ENCODE measurements at places on chromosomes 5 and 9.

- no peak for DNase-seq
Measured at GRCh38 chr5:93226202-93226735, 354.8 kb downstream of the NR2F1-AS1 start.

DNA sequence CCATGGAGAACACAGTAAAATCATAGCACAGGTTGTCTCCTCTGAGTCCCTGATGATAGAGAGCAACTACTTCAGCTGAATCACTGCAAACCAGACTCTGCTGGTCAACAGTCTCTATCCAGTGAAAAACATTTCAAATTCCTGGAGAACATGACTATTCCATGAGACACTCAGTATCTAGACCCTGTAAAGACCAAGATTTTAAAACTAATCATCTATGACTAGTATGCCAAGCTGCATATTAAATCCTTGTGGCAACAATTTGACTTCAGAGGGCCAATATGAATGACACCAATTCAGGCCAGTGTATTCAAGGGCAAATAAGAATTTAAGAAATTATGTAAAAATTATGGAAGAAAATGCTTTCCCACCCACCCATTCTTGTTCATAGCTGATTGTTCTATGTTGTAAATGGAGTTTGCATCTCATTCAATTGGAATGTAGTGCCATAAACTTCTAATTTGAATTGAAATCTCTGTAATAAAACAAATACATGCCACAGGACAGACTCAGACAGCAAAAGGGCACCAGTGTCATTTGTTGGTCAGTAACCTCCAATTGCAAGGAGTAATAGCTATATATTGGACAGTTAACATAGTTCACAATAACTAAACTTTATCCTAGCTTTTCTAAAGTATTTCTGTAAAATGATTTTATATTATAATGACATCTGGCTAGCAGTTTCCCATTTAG lies 80.1 kb upstream of the LPAR1 start:
- DNase-seq, result no peak

GRCh38 chr5:160023007-160023907 lies 14.3 kb downstream of the TTC1 start:
- DNase-seq, result peak; percentile 41

GRCh38 chr9:120925535-120926396 lies 830 bp downstream of the TRAF1 start:
- peak; percentile 86 for DNase-seq

- DNase-seq, result no peak
Measured at GRCh38 chr9:71767776-71768321, 464 bp downstream of the CEMIP2 start.

- DNase-seq, result no peak
Measured at GRCh38 chr9:113998525-113999255, 79.4 kb downstream of the AMBP start.

GRCh38 chr9:100131216-100131615 lies 32.2 kb downstream of the INVS start:
- DNase-seq, result no peak

DNA sequence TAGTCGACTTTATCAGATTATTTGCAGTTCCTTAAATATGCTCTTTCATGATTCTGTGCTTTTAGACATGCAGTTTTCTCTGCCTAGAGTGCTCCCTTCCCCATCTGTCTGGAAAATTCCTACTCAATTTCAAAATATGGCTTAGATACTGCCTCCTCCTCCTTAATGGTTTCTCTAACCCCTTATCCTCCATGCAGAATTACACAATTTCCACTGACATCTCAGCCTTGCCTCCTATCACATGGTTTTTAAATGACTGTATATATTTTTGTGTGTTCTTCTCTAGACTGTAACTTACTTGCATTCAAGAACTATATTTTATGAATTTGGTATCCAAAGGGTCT lies 85.2 kb downstream of the SLC44A1 start:
- DNase-seq, result no peak

DNA sequence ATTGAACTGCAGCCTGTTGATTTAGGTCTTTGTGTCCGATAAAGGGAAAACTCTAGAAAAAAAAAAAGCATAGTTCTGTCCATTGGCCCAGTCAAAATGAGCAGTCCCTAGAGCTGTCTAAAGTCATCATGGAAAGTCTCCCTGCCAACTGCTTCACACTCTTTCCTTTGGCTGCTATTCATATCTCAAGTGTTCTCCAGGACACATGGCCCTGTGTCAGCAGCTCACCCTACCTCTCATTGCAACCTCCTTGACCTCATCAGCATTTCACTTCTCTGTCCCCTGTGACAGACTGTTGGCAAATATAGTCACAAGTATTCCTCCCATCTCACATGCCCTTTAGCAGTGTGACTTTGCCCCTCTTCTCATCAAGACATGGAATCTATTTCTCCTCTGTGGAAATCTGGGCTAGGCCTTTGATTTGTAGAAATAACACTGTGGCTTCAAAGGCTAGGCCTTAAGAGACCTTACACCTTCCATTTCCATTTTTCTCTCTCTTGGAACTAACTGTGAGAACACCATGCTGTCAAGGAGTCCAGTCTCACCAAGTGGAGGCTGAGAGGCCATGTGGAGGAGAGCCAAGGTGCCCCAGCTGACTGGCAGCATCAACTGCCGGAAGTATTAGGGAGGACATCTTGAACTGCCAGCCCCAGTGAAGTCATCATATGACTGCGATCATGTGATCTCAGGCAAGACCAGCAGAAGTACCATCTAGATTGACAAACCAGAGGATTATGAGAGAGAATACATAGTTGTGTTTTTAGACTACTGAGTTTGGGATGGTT lies 149.4 kb upstream of the TARS1 start:
- DNase-seq, result peak; percentile 72

DNA sequence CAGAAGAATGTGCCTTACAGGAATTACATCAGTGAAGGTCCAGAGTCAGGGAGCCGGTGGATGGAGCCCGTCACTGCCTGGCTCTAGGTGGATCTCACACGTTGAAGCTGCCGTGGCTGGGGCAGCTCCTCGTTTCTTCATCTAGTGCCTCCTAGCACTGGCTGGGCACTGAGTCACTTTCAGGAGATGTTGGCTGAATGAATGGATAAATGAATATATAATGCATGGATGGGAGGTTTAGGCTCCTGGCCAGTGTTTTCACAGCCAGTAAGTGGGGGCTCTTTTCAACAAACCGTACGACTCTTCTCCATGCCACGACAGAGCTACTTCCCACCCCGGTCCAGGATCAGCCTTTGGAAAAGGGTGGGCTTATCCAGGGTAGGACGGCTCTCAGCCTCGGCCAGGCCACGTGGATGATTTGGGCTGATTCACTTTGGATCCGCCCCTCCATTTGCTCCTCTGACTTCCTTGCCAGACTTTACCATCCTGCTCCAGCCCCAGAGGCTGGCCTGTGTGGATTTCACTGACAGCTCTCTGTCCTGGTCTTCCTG lies 1.3 kb upstream of the SH3PXD2B start:
- peak; percentile 83 for DNase-seq

DNA sequence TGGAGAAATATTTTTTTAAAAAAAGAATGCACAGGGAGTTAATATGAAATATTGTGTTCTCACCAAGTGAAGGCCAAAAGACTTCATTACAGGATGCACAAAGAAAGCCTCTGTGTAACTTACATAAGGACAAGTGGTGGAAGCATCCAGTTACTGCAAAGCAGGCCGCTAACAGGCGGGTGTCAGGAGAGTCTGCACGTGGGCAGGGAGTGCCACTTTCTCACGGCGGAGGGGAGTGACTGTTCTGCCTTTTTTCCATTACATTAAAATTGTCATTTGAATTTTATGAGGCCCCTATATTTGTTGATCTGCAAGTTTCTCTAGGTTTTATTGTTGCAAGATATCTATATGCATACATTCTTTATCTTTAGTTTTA lies 28.1 kb upstream of the SPATA31E1 start:
- no peak for DNase-seq

GRCh38 chr9:83132768-83133167 lies 69.8 kb upstream of the RASEF start:
- DNase-seq, result no peak

DNA sequence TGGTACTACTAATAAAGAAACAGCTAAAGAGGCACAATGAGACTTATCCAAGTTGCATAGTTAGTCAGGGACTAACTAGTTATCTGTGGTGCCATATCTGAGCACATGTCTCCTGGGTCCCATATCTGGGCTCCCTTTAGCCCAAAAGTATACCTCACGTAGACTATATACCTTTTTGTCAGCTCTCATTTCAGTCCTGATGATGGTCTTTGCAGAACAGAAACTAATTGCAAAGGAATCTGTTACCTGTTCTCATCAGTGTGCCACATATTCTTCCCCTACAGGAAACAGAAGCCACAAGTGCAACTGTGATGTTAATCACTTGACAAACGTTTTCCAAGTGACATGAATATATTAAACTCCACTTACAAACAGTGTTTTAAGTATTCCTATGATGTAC lies 395.2 kb downstream of the KIAA0825 start:
- no peak for DNase-seq

- no peak for DNase-seq
Measured at GRCh38 chr5:24162343-24162742, 482.4 kb downstream of the CDH10 start.

All from tibial artery (tissue), 4 donors.